ENCODE measurements at places on chromosomes 5 and 9. TPM values are rescaled to one million over a fixed set of nuclear protein-coding genes. Genes with fewer than 3 reads are reported as not detected.
A peak's percentile ranks its signal among the peaks of the same experiment; 100 is the strongest.

- peak; percentile 83 for DNase-seq
Measured at GRCh38 chr9:88733651-88734421, 198.9 kb downstream of the NXNL2 start.

GRCh38 chr5:13501176-13501575, 443.3 kb downstream of the DNAH5 start:
- no peak for DNase-seq

DNA sequence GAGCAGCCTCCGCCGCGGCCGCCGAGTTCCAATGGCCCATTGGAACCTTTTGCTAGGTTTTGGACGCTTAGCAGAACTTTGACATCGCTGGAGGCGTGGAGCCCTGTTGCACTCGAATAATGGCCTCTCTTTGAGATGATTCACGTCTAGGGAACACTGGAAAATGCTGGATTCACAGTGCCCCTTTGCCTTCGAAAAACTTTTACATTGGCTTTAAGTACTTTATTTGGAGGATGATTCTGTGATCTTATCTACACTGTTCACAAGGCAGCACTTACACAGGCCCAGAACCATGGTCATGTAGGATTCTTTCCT, 536 bp upstream of the PPIC start:
- peak; percentile 68 for DNase-seq

- no peak for DNase-seq
Measured at GRCh38 chr9:133564451-133565116, 30.1 kb downstream of the ADAMTSL2 start.

GRCh38 chr5:116303340-116303739, 218.5 kb downstream of the COMMD10 start:
- DNase-seq = no peak

DNA sequence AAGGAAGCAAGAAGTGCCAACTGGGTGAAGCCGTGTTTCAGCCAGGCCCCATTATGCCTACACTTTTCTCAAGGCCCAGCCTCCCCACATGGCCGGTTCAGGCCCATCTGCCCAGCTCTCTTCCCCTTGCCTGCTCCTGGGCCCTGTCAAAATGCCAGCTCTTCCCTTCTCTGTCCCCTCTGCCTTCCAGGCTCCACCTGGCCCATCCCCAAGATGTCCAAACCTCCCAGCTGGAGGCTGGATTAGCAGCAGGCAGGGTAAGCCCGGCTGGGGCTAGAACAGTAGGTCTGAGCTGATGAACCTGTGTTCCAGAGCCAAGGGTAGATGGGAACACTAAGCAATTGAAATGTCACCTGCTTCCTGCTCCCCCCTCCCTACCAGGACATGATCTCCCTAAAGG, 64.1 kb upstream of the HSPA9 start:
- no peak for DNase-seq

- no peak for DNase-seq
Measured at GRCh38 chr5:40365342-40366330, 314.1 kb upstream of the PTGER4 start.

DNA sequence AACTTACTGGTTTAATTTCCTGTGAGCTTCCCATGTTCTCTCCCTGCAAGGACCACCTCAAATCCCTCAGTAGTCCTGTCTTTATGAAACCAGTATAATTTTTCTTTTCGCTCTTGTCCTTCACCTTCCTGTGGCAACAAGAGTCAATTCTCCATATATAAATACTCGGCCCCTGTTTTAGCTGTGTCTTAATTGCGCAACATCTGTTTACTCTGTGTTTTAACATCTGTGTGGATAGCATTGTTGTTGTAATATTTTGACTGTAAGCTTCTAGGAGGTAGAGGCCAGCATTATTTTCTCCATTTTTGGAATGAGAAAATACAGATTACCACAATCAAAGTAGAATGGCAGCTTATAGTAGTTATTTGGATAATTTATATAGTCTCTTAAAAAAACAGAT, 30.2 kb upstream of the CDKN2B start:
- no peak for DNase-seq

DNA sequence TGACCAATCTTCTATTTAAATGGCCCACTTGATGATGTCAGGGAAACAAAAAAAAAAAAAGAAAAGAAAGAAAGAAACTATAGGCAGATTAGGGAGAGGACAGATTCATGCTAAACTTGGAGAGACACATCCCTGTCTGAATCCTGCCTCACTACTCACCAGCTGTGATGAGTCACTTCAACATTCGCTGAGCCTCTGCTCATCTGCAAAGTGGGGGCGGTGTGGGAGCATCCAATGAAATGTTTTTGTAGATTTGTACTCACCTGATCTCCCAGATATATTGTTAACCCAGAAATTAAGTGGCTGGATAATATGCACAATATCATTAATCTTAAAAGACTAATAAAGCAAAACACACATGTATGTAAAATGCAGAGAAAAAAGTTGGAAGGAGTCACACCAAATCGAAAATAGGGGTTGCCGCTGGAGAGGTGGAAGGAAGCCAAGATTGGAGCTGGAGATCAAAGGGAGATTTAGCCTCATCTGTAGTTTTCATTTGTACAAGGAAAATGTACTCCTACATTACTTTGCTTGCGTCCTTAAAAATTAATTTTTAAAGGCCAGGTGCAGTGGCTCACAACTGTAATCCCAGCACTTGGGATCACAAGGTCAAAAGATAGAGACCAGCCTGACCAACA, 17.0 kb upstream of the ERGIC1 start:
- no peak for DNase-seq

DNA sequence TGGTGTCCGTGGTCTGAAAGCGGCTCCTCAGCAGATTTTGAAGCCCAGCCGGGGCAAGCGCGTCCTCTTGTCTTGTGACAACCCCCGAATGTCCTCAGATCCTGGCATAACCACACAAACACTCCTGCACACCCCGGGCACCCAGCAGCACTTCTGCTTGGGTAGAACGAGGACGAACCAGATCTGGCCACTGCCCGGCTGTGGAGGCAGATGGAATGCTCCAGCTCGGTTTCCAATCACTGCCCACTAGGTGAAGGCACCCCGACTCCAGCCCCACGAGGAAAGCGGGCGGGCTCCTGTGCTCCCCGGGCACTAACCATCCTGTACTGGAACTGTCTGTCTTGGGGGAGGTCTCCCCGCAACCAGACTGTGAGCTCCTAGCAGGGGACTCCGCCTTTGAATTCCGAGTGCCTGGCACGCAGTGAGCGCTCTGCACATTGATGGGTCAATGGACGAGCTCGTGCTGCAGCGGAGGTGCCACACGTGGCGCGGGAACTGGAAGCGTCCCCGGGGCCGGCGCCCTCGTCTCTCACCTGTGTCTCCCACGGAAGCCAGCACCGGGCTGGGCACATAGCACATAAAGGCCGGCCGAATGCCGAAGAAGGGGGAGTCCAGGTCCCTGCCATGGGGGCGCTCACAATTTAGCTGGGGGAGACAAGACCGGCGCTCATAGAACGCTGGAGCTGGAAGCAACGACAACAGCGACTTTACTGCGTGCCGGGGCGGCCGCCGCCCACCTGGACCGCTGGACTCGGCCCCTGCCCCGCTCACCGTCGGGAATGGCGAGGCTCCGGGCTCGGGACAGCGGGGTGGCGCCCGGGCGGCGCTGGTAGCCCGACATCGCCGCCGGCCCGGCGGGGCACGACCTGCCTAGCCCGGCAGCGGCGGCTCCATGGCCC, 608 bp downstream of the ENTR1 start:
- DNase-seq = peak; percentile 62

DNA sequence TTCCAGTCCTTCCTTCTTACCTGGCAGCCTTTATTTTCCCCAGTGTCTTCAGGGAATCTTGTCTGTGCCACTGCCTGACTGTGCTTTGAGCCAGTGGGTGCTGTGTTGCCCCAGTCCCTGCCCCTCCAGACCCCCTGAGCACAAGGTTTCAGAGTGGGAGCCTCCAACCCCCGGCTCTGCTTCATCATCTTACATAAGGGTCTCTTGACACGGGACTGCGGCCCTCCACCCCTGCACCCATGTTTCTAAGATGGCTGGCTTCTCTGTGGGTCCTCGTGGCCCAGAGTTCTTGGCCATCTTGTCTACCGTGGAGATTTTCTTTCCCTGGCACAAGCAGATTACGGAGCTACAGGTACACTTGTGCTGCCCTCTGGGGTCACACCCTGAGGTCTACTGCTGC, 194.1 kb downstream of the CACNA1B start:
- DNase-seq = peak; percentile 26

DNA sequence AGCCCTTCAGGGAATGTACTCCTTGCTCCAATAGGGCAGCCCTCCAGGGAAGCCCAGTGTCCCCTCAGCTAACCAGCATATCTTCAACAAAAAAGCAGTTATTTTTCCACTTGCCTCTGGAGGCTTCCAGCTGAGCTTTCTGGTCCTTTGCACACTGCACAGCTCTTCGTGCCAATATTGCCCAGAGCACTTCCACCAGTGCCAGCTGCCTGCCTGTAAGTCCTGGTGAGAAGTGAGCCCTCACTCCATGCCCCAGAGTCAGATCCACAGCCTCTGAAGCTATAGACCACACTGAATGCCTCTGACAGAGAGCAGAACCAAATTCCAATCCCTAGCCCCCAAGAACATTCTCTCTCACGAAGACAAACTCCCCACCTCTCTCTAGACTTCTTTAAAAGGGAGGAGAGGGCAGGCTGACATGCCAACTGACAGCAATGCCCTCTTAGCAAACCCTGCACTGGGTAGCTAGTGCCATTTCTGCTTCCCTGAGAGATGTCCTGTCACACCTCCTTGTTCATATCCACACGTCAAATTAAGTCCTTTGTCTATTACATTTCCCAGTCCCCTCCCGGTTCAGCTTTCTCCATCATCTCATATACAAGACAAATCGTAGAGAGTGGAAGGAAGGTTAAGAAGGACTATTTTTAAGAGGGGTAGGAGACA, 12.7 kb upstream of the HEXB start:
- DNase-seq = no peak

GRCh38 chr5:72790186-72790585, 26.3 kb upstream of the TNPO1 start:
- DNase-seq = no peak

GRCh38 chr5:53110156-53110555, 599 bp upstream of the MOCS2 start:
- no peak for DNase-seq

- DNase-seq = no peak
Measured at GRCh38 chr9:123062351-123063176, 29.1 kb downstream of the GPR21 start.

- DNase-seq = no peak
Measured at GRCh38 chr9:129868872-129869486, 33.7 kb downstream of the USP20 start.

The RPS14 gene
- total RNA-seq = 2,461 TPM

The NAA35 gene
- total RNA-seq = 12.1 TPM

The ARID3C gene
- not detected for total RNA-seq

The ZSWIM6 gene
- total RNA-seq = 5.6 TPM

The ENTPD8 gene
- not detected for total RNA-seq

The GOLPH3 gene
- total RNA-seq = 63.7 TPM

Data from right atrium auricular region (tissue), 2 donors.